BJ (cell line): ENCODE measurements at places on chromosomes 11 and 22. TPM values are rescaled to one million over a fixed set of nuclear protein-coding genes. Genes with fewer than 3 reads are reported as not detected.

C11orf16 gene
- not detected in 2 replicates for polyA plus RNA-seq

HEPN1 gene
- not detected in 2 replicates for polyA plus RNA-seq

DNA sequence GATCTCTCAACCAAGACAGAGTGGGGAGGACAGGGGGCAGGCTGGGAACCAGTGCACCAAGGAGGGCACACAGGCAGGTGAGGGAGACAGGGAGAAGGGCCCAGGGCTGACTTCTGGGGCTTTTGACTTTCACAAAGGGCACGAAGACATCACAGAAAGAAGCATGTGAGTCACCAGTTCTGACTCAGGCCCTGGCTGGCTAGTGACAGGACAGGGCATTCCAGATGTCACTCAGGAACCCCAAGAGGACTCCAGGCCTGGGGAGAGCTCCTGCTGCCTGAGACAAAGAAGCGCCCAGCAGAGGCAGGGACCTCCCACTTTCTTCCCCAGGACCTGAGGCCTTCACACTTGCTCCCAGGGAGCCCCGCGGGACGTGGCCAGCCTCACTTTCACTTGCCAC is 497.2 kb downstream of the BUD13 start:
- DNase-seq = no peak

GRCh38 chr11:16981651-16982194 is 32.5 kb downstream of the PLEKHA7 start:
- DNase-seq = peak; percentile 3

DNA sequence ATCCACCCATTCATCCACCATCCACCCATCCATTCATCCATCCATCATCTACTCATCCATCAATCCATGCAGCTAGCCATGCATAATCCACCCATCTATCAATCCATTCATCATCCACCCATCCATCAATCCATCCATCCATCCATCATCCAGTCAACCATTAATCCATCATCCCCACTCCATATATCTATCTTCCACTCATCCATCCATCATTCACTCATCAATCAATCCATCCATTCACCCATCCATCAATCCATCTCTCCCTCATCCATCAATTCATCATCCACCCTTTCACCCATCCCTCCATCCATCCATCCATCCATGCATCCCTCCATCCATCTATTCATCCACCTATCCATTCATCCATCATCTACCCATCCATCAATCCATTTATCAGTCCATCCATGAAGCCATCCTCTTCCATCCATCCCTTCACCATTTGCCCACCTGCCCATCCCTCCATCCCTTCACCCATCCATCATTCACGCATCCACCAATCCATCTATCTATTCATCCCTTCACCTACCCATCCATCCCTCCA is 689.4 kb downstream of the BRD1 start:
- no peak for DNase-seq

DNA sequence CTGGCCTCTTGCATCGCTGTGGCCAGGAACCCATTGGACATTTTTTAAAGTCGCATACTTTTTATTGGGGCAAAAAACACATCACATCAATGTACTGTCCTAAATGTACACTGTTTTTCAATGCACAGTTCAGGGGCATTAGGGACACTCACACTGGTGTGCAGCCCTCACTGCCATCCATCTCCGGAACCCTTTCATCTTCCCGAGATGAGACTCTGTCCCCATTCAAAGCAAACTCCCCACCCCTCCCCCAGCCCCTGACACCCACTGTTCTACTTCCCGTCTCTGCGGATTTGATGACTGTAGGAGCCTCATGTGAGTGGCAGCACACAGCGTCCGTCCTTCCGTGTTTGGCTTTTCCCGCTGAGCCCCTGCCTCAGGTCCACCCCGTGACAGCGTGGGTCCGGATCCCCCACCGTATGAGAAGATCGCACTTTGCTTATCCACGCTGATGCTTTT is 41.8 kb upstream of the TH start:
- no peak for DNase-seq

- peak; percentile 78 for DNase-seq
Measured at GRCh38 chr11:64747961-64748665, 4.2 kb upstream of the RASGRP2 start.

DNA sequence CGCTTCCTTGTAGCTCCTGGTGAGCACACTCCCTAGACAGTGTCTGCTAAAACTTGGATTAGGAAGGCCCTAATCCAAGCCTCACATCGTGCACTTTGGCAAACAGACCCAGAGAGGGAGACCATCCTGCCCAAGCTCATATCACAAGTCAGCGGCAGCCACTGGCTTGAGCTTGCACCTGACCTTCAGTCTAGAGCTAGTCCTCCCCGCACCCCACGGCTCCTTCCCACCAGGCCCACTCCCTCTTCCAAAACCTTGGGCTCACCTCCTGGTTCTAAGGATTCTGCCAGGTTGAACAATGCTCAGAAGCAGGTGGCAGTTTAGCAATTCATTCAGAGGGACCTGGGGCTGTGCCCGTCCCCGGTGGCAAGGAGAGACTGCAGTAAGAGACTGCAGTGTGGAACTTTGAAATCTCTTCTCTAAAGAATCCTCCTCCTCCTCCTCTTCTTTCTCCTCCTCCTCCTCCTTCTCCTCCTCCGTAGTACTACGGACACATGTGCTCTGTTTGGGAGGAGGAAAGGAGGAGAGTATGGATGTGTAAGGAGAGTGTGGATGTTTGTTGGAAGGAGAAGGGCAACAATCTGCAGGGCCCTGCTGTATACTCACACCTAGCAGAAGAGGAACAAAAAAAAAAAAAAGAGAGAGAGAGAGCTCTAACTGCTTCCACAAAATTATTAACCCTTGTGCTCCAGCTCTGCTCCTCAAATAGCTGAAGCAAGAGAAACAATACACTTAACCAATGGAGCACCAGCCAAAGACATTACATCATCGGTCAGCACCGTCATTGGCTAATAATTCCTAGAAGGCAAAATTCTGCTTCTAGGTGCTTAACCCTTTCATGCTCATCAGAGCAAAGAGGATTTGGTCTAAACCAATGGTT is 6.0 kb downstream of the SYN3 start:
- no peak for DNase-seq

- no peak for DNase-seq
Measured at GRCh38 chr22:38030311-38031133, 26.7 kb upstream of the PICK1 start.

DNA sequence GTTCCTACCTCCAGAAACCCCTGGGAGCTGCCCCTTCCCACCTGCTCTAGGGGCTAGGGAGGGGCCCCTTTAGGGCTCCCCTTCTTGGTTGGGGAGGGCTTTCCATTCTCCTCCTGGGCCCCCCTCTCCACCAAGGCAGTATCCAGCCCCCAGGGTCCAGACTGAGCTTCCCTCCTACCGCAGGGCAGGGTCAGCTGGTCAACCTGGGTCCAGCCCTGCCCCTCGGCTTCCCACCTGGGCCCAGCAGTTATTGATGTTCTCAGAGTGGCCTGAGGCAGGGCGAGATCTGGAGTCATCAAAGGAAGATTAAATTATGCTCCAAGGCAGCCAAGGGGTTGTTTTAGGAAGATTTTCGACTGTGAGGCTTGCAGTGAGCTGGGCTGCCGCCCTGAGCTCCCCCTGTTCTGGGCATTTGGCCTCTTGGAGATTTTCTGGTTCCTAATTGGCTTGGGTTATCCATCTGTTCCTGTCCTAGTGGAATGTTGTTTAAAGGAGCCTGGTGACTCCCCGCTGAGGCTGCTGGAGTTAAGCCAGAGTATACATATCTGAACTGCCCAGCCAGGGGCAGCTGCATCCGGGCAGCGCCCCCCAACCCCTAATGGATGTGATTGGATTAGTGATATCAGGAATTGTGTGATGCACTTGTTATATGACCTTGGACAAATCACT is 1.8 kb upstream of the SLC22A8 start:
- DNase-seq = no peak
